ENCODE measurements at places on chromosomes 12 and 14.

GRCh38 chr12:11731455-11731854 is 82.0 kb downstream of the ETV6 start:
- no peak for DNase-seq

GRCh38 chr12:92362785-92363184 is 217.1 kb upstream of the BTG1 start:
- no peak for DNase-seq

GRCh38 chr12:24945039-24945438 is 3.9 kb downstream of the BCAT1 start:
- no peak for DNase-seq

- DNase-seq = no peak
These were observed 43.7 kb downstream of the DEGS2 start for GRCh38 chr14:100115726-100116125.

DNA sequence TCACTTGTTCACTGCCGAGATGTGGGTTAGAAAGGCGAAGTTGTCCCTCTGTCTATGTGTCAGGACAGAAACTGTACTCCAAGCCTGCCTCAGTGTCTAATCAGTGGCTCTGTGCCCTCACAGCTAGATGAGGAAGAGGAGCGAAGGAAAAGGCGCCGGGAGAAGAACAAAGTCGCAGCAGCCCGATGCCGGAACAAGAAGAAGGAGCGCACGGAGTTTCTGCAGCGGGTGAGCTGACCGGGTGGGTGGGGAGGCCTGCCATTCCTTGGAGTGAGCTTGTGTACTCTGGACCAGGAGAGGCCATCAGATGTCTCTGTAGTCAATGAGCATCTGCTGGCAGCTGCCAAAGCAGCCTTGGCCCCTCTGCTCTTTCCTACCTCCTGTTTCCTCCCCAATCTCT is 33.5 kb downstream of the JDP2 start:
- no peak for DNase-seq

DNA sequence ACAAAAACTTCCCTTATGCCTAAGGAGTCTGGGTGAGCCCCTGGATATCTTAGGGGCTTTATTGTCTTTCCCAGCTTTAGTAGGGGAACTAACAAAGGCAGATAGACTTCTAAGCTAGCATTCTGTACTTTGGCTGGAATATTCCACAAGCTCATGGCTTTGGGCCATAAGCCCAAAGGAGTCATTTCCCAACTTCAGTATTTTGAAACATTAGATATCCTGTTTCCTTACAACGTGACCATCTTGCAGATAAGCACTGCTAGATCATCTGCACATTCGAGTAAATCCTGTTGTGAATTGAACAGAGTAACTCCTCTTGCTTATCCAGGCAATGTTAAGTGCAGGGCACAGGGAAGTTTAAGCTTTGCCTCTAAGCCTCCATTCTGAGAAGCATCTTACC is 70.6 kb upstream of the ACTN1 start:
- DNase-seq = no peak

DNA sequence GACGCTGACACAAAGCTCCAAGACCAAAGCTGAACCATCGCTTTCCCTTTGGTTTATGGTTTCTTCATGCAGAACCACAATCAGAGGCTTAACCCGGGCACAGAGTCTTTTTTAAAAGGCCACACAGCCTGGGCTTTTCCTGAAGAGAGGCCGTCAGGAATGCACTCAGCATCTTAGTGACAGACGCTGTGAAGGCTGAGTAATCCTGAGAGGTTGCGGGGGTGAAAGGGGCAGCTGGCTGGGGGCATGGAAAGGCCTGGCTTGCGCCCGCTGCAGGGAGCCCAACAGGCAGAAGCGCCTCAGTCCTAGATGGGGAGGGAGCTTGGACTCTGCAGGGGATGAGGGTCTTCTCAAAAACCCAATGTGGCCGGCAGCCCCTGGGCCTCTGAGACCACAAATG is 13.6 kb downstream of the CTDSP2 start:
- DNase-seq = no peak

DNA sequence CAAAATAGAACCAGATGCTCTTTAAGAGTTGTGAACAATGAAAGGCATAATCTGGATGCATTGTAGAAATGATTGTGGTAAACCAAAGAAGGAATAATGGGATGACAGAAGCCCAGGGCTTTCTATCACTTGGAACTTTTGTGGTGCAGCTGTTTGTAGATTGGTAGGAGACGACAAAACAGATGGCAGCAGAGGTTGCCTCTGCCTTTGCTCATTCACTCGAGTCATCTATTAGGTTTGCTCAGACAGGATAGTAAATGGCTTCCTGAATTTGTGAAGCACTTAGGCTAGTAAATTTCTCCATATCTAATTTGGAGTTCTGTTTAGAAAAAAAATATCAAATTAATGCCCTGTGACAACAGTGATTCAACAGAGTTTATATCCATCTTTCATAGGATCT is 78.4 kb downstream of the FGD4 start:
- DNase-seq = no peak

- no peak for DNase-seq
These were observed 5.3 kb downstream of the SCNN1A start for GRCh38 chr12:6369916-6370575.

DNA sequence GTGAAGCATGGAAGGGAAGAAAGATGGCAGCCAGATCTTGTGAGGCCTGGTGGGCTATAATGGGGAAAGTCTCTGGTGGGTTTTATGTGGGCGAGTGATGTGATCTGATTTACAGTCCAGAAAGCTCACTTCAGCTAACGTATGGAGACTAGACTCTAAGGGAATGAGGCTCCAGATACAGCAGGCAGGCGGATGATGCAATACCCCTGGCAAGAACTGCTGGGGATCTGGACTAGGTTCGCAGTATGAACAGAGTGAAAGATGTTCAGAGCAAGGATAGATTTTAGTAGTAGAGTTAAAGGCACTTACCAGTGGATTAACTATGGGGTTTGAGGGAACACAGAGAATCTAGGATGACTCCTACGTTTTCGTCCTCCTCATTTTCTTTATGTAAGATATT is 253.1 kb downstream of the ANO2 start:
- no peak for DNase-seq

- no peak for DNase-seq
These were observed 227.2 kb downstream of the MED13L start for GRCh38 chr12:116050275-116050674.

DNA sequence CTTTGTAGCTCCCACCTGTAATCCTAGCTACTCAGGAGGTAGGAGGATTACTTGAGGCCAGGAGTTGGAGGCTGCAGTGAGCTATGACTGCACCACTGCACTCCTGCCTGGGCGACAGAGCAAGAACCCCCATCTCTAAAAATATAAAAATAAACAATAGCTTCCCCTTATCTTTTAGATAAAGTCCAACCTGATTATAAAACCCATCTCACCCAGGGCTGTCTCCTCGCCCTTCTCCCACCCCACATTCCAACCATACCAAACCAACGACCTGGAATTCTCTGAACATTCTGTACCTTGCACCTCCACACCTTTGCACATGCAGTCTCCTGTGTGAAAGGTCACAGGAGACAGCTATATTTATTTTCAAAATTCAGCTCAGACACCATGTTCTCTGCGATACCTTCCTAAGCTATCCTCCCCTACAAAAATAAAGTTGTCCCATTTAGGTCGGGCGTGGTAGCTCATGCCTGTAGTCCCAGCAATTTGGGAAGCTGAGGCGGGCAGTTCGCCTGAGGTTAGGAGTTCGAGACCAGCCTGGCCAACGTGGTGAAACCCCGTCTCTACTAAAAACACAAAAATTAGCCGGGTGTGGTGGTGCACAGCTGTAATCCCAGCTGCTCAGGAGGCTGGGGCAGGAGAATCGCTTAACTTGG is 7.7 kb downstream of the SLC7A7 start:
- DNase-seq = no peak

- no peak for DNase-seq
These were observed 32.2 kb downstream of the DIP2B start for GRCh38 chr12:50536831-50537537.

DNA sequence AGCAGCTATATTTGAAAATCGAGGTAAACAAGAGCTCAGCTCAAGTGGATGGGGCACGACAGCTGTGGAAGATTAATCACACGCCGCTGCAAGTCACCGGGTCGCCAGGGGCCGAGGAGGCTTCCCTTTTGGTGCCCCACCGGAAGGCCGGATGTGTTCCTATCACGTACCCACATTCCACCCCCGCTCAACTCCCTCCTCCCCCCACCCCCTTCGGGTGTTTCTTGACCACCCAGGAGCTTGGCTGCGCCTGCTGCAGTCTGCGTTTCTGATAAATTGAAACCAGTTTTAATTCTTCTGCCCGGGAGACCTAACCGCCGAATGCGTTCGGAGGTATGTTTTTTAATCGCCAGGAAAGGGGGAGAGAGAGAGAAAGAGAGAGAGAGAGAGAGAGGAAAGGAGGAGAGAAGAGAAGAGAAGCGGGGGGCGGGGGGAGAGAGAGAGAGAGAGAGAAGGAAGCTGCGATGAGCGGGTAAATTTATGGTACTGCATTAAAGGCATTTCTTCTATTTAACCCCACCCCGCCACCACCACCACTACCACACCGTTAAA is 1.8 kb downstream of the SLC8A3 start:
- DNase-seq = no peak

GRCh38 chr12:57759360-57759980 is 4.6 kb downstream of the MARCHF9 start:
- DNase-seq = peak; percentile 38

DNA sequence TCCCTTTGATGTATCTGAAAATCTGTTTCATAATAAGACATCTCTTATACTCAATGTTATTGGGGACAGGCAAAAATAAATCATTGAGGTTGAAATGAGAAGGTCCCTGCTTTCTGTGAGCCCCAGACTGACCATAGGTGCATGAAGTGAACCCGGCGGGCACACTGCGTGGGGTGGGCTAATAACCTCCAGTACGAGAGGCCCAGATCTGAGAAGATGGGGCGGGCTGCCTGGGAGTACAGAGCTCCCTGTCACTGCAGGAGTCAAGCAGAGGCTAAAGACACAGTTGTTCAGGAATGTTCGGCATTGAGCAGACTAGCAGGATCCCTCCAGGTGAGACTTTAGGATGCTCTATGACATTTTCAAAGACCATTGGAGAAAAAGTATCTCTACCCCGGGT is 244.6 kb downstream of the CHST11 start:
- DNase-seq = no peak

GRCh38 chr14:63308723-63309317 is 9.9 kb downstream of the GPHB5 start:
- DNase-seq = no peak

- DNase-seq = no peak
These were observed 9.7 kb downstream of the MLH3 start for GRCh38 chr14:75041613-75042012.

DNA sequence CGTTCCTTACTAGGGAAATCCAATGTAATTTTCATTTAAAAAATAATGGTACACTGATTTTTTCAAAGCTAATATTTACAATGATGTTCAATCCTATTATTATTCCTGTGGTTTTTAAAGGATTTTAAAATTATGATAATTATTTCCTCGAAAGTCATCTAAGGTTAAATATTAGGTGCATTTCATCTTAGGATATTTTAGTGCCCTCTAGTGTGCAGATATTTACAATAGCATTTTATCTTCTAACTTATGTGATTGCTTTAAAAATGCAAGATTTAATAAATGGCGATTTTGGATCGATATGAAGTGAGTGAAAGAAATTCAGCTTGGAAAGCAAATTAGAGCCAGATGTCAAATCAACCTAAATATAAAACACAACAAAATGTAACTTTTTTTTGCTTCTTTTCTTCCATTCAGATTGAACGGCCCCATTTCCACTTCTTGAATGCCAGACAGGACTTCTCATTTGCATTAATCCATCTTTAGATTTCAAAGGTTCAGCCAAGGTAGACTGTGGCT is 293.5 kb downstream of the SLC6A15 start:
- DNase-seq = no peak

- DNase-seq = no peak
These were observed at the start of gene MEG3 for GRCh38 chr14:100825713-100826331. MEG3 (plus strand) TSS chr14:100826118.

GRCh38 chr14:54503486-54503885 is 6.2 kb upstream of the CGRRF1 start:
- DNase-seq = no peak

GRCh38 chr12:108568338-108569154 is 6.2 kb downstream of the ISCU start:
- peak; percentile 54 for DNase-seq

GRCh38 chr12:97306147-97306546 is 156.5 kb upstream of the RMST start:
- no peak for DNase-seq

DNA sequence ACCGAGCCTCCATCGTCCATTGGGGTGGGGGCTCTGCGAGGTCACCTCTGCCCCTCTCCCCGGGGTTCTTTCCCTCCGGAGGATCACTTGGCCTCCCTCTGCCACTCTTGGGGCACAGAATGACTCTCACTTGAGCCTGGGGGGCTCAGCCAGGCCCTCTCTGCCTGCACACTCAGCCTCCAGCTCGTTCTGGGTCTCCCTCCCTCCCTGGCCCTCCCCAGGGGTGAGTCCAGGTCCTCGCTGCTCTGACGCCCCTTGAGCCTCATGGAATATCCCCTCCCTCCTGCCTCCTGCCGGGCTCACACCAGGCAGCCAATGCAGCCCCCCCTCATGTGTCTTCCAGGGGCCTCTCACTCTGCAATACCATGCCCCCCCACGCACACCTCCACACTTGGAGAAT is 17.7 kb upstream of the SFSWAP start:
- DNase-seq = no peak

DNA sequence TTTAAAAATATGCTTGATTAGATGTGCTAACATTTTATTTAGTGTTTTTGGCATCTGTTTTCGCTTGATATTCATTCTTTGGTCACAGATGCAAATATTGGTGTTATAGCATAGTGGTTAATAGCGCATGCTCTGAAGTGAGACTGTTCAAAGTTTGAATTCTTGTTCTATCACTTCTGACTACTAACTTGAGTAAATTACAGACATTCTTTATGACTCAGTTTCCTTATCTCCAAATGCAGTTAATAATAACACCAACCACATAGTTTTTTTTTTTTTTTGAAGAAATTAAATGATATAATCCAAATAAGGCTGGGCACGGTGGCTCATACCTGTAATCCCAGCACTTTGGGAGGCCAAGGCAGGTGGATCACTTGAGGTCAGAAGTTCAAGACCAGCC is 81.0 kb downstream of the TMX1 start:
- DNase-seq = no peak

DNA sequence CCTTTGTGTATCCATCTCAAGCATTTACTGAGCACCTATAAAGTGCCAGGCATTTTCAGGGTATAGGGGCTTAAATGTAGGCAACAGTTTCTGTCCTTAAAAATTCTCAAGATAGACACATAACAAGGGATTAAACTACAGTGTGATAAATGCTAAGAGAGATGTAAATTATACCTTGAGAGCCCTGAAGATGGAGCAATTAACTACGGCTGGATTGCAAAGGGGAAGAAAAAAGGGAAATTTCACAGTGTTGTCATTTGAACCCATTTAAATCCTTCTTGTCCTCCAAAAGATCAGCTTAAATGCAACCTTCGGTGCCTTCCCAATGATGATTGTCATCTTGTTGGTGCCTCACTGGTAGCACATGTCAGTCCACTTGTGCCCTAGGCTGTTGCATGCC is 11.5 kb upstream of the IL26 start:
- DNase-seq = no peak

- DNase-seq = peak; percentile 60
These were observed 22.4 kb upstream of the FBXO21 start for GRCh38 chr12:117212563-117213190.

GRCh38 chr12:123713823-123714585 is 1.9 kb downstream of the ATP6V0A2 start:
- DNase-seq = no peak
